Fibroblast of skin of scalp (primary cell): ENCODE measurements at places on chromosomes 12 and 14.

DNA sequence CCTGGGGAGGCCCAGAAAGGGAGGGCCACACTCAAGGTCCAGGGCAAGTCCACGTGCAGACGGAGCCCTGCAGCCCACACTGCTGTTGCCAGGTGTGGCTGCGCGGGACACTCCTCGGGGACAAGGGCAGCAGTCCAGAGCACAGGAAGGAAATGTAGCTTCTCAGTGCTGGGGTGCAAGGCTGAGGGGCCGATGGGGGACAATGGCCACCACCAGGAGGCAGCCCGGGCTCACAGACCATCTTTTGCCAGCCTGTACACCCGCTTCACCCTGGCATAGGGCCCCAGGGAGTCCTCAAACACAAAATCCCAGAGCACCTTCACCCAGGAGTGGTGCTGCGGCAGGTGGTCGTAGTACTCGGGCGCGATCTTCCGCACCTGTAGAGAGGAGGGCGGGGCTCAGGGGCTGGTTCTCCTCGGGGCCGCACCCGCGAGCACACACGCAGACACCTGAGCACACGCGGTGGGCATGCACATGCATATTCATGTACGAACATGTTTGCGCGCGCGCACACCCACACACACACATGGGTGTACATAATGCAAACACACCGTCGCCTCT is 12.8 kb downstream of the DEGS2 start:
- DNase-seq: no peak

- DNase-seq: peak; percentile 77
Measured at GRCh38 chr14:23366426-23366921, 1.5 kb upstream of the EFS start.

GRCh38 chr12:71057330-71057729 is 100.5 kb downstream of the TSPAN8 start:
- peak; percentile 56 for DNase-seq

DNA sequence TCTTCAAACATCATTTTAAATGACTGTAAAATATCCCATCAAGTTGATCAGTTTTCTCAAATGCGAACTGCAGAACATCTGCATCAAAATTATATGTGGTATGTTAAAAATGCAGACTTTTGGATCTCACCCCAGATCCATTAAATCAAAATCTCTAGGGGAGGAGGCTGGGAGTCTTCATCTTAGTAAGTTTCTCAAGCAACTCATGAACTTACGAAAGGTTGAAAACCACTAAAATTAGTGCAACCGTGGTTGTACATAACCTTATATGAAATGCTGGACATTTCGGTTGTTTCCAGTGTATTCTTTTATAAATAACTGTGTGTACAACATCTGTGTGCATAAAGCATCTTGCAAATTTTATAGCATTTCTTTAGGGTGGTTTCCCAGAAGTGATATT is 39.2 kb downstream of the ZFP36L1 start:
- peak; percentile 69 for DNase-seq

DNA sequence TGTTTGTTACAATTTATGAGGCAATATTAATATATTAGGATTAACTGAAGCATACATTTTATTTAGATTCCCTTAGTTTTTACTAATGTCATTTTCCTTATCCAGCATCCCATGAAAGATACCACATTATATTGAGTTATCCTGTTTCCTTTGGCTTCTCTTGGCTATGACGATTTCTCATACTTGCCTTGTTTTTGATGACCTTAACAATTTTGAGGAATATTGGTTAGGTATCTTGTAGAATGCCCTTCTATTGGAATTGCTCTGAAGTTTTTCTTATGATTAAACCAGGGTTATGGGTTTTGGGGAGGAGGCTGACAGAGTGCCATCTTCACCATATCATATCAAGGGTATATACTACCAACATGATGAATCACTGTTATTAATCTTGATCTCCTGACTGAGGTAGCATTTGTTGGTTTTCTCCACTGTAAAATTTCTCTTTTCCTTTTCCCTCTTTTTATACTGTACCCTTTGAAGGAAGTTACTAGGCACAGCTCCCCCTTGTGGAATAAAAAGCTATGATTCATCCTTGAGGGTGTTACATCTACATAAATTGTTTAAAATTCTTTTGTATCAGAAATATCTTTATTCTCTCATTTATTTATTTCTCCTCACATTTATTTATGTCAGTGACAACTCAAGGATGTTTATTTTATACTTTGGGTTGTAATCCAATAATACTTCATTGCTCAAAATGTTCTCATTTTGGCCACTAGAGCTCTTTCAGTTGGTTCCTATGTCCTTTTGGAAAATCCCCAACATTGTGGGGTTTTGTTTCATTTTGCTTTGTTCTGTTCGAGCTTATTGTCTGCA is 239.0 kb downstream of the SLC16A7 start:
- peak; percentile 41 for DNase-seq

DNA sequence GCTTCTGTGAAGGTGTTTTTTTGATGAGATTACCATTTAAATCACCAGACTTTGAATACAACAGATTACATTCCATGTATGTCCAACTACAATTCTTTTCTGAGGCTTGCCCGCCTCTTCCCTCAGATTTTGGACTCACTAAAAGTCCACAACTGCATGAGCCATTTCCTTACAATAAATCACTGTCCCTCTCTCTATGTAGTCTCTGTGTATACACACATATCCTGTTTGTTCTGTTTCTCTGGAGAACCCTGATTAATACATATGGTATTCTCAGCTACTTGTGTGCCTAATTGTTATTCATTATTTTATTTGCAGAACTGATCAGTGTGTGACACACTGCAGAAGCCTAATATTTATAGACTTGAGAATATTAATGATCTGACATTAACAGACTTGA is 2.4 kb upstream of the MIPOL1 start:
- DNase-seq: no peak

DNA sequence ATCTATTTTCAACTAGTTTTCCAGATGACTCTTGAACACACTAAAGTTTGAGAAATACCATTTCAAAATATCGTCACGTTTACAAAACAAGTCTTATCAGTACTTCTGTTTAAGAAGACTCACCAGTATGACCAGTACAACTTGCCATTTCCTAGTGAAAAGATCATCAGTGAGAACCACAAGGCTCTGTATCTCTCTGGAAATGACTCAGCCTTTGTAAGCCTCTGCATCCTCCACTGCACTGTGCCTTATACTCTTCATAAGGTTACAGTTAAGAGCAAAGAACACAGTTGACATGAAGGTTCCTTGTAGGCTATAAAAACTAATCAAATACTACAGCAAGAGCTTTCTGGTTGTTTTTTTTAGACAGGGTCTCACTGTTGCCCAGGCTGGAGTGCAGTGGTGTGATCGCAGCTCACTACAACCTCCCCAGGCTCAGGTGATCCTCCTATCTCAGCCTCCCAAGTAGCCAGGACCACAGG is 5.7 kb upstream of the VTI1B start:
- peak; percentile 20 for DNase-seq

DNA sequence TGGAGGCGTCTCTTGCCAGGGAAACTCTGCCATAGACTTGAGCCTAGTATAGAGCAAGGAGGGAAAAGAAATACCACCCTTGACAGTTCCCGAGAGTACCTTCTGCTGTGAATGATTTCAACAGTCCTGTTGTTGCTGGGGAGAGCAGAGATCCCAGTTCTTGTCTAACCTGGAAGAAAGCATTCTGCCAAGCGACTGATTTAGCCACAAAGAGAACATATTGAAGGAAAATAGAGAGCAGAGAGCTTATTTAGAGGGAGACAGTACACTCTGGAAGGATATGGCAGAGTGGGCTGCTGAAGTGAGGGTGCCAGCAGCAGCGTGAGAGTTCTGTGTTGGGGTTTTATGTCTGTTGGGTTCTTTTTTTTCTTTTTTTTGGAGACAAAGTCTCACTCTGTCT is 966.9 kb upstream of the TMEM132C start:
- no peak for DNase-seq

GRCh38 chr12:64269161-64269560 is 47.1 kb upstream of the KICS2 start:
- DNase-seq: no peak

DNA sequence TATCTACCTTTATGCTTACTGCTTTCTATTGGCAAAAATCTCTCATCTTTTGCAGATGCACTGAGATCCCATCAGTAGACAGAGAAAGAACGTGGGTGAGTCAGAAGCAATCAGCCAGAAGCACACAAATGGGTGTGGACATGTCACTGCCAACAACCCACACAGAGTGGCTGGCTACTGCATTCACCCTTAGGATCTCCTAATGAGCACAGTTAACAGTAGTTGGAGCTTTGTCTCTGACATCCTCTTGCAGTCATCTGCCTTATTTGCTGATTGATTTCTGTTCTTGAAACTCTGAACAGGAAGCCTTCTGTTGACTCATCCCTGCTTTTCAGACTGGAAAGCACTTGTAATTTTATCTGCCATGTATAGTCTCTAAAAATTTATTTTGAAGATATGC is 117.2 kb downstream of the RGS6 start:
- no peak for DNase-seq

- DNase-seq: peak; percentile 45
Measured at GRCh38 chr14:44778604-44779003, 183.1 kb downstream of the KLHL28 start.

- peak; percentile 12 for DNase-seq
Measured at GRCh38 chr12:93441081-93441616, 598 bp downstream of the UBE2N start.

DNA sequence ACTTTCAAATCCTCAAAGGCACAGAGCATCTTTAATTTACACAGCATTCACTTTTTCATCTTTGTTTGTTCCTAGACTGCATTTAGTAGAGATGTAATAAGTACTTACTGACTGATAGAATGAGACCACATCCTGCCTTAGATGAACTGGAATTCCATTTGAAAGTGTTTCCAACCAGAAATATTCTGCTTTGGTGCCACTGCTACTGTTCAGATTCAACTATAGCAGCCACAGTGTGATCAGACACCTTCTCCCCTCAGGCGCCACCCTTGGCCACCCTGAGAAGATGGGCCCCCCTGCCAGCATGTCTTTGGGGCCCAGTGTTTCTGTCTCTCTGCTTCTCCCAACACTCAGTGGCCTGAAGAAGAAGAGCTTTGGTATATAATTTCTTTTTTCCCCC is 449.1 kb downstream of the RAD51B start:
- peak; percentile 33 for DNase-seq

DNA sequence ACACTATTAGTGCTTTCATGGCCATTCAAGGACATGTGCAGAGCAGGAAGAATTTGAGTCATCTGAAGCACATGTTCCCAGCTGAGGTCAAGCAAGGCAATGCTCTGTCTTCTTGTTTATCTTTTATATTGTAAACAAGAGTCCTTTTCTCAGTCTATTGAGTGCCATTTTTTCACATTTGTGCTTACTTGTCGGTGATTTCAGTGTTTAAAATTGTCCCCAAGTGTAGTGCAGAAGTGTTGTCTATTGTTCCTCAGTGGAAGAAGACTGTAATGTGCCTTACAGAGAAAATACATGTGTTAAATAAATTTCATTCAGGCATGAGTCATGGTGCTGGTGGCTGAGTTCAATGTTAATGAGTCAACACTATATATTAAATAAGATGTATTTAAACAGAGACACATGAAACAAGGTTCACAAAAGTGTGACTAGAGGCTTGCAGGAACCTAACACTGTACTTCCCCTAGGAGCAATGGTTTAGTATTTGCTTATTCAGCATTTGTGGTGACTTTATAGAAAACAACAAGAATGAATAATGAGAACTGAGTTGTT is 391.1 kb downstream of the LRIG3 start:
- DNase-seq: peak; percentile 82

GRCh38 chr12:3921526-3921925 is 48.3 kb upstream of the PARP11 start:
- no peak for DNase-seq

- DNase-seq: no peak
Measured at GRCh38 chr12:77891518-77892147, 60.9 kb downstream of the NAV3 start.

DNA sequence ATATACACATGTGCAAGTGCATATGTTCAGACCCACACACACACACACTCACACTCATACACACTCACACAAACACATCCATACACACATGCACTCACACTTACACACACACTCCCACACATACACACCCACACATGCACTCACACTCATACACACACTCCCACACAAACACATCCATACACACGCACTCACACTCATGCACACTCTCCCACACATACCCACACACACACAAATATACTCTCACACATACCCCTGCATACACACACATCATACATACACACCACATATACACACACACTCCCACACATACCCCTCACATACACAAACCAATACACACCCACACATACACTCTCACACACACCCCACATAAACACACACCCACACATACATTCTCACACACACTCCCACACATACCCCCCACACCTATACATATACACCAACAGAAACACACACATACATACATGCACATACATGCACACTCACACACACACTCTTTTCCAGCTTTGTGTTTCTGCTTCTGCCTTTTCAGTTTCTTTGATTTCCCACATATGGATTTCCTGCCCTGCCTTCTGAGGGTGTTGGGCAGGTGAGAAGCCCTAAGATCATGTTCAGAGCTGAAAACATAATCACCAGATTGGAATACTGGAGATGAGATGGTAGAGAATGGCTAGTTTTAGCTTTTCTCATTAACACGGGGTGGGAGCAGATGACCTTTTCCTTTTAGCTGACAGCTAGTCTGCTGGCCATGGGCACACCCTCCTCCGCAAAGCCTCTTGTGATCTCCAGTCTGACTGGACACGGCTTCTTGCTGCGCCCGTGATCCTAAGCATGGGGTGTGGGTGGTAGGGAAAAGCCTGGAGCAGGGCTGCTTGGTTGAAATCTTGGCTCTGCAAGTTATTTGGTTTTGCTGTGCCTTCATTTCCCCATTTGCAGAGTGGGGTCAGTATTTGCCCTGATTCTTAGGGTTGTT is 214.0 kb downstream of the CHST11 start:
- no peak for DNase-seq

DNA sequence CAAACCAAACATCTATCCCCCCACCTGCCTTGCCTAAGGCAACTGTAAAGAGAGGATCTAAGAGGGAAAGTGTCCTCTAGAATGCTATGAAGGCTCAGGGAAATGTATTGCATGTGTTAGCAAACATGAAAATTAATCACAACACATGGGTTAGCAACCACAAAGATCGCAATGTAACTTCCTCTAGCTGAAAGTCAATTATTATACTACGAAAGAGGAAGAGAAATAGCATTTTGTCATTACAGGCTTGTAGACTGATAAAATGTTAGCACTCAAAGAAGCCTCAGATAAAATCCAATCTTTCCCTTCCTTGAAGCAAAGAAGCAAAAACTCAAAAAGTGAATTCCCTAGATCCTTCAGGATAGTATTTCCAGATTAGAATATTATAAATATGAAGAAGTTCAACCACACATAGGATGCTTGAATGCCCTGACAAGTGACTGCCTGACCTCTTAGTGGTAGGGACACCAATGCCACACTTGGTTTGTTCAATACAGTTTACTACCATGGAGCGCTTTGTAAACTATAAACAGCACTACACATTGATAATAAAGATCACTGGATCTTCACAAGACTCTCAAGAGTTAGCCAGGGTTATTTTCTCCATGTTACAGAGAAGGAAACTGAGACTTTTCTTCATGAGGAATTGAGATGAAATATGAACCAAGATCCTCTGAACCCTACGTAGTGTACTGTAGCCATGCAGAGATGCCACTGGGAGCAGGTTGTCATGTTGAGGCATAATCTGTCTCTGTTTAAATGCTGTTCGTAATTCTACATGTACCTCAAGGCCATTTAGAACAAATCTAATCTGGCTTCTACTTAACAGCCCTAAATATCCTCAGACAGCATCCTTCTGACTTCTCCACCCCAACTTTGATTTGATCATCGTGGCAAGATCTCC is 100.7 kb downstream of the ITPR2 start:
- DNase-seq: peak; percentile 1

GRCh38 chr12:111430433-111431353 is 25.0 kb downstream of the SH2B3 start:
- DNase-seq: no peak
